Fibroblast of skin of left quadriceps (primary cell): ENCODE measurements at places on chromosomes 7 and 10.

DNA sequence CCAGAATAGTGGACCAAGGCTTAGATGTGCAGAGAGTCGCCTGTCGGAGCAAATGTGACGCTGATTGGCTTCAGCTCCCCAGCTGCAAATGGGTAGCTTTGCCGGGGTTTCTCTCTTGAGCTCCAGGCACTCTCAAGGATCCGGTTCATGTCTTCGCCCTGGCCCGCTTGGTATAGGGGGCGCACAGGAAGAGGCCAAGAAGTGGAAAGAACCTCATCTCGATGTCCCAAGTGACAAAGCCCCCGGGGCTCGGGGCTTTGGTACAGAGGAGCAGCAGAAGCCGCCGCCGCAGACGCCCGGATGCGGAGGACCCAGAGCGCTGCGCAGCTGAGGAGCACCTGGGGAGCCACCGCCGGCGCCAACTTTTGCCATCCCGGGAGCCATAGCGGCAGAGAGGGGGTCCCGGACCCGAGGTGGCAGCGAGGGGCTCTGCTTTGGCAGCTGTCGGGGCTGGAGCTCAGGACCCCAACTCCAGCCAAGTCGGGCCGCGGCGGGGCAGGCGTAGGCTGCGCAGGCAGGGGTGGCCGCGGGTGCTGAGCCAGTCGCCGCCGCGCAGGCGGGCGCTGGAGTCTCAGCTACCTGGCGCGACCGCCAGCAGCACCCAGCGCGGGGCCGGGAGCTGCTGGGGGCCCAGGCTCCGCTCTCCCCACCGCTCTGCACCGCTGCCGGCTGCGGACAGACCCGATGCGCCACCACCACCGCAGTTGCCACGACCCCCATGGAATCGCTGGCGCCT, 466.6 kb downstream of the XPNPEP1 start:
- DNase-seq = no peak

DNA sequence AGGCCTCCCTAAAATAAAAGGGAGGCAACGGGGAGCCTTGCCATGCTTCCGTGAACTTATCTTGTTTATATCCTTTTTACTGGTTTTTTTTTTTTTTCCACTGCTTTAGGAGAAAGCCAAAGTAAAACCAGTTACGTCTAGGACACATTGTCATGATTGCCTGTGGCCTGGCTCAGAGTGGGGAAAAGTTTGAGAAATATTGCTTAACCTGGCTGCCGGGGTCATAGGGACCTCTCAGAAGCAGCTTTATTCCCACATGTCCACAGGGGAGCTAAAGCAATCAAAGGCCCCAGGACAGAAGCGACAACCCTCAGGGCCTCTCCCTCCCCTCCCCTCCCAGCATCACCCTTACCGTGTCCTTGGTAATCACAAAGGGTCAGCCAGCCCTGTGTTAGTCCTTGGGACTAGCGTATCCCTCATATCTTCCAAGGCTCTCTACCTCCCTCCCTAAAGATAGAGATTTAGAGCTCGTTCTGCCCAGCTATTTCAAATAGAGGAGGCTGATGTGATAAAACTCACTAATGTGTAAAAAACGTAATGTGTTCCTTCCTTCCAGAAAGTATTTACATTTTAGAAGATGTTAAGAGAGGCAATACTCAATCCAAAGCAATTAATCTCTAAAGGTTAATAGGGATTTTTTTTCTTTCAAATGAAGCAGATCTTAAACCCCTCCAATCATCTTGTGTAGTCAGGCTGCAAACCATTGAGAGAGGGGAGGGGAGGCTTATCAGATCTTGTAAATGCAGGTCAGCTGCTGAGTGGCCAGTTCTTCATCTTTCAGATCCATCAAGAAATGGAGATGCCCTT, 64.8 kb upstream of the PRKAR2B start:
- DNase-seq = no peak

GRCh38 chr7:112892263-112892662, 102.1 kb upstream of the TMEM168 start:
- peak; percentile 11 for DNase-seq

GRCh38 chr7:2274666-2275065, 32.6 kb downstream of the NUDT1 start:
- DNase-seq = no peak

- no peak for DNase-seq
Observed at GRCh38 chr7:157875230-157876179, 538.7 kb downstream of the DNAJB6 start.

DNA sequence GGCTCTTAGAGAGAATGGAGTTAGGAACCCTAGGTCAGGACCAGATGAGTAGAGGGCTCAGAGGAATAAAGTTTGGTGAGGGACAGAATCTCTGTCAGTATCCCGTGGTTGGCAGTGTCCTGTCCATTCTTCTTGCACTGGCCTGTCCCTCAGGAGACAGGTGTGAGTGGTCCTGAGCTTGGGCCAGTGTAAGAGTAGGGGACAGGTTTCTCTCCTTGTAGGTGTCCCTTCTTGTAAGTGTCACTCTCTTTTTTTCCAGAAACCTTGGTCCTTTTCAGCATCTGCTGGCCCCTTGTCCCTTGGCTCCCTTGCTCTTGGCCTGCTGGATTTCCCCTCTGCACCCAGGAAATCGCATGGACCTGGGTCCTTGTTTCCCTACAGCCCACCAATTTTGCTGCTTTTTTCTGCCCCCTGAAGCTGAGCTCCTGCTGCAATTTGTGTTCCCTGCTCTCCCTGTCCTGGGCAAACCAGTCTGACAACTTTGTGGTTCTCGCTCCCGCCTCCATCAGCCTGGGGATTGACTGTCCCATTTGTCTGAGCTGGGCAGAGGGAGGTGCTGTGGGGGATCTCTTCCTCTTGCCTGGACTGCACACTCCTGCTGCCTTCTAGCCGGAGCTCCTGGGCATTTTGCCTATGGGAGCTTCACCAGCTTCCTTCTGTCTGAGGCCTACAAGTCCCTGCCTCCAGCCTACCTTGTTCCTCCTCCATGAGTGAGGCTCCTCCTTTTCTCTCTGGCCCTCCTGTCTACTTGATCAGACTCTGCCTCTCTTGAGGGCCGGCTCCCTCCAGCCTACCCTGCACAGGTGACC, 6.5 kb downstream of the TSPAN14 start:
- no peak for DNase-seq

GRCh38 chr10:90977162-90977854, 56.4 kb upstream of the ANKRD1 start:
- no peak for DNase-seq

GRCh38 chr10:80204677-80205476, 460 bp downstream of the ANXA11 start:
- no peak for DNase-seq

DNA sequence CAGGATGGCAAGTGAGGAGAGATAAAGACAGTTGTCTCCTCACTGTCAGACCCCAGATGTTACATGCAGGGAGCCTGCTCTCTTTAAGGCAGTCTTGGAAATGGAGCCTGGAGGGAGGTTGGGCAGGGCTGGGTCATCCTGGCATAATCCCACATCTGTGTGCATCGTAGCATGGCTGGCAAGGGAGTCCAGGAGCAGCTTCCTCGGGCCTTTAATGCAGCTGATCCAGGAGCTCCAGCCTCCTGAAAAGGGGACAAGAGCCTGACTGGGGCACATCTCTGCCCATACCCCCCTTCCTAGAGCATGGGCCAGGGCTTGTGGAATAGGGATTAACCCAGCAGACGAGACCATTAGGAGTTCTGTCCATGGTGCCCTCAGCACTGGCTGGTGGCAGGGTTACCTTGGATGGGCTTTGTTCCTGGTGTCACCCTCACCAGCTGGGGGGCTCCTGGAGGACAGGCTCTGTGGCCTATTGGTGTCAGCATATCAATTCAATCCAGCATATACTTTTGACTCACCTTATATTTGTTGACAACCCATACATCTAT, 34.9 kb downstream of the TBATA start:
- DNase-seq = no peak

GRCh38 chr10:43128958-43129706, 9.1 kb upstream of the CSGALNACT2 start:
- peak; percentile 92 for DNase-seq
